ENCODE measurements at places on chromosomes 12 and 14. TPM values are rescaled to one million over a fixed set of nuclear protein-coding genes. Genes with fewer than 3 reads are reported as not detected.

Gene HOXC10
- 9.2 TPM for total RNA-seq

DNA sequence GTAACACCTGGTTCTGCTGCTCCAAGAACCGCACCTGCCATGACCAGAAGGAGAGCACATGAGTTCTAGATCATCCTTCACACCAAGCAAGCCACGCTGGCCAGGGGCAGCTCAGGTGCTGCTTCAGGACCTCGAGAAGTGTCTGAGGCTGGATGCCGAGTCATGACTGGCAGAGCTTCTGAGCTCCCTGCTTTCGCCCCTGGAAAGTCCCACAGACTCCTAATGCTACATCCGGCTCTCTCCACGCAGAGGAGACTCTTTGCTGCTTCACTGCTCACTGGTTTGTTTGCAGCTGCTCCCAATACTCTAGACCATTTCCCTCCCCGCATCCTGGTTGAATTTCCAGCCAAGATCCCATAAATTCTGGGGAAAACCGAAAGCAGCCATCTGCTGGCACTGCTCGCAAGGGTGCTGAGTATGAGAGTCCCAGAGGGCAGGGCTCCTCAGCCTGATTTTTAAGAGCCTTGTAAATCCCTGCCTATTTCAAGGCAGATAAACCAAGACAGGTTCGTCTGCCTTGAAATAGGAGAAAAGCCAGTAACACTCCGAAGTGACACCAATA, 1.4 kb downstream of the KRT2 start:
- DNase-seq: no peak

Gene CLEC7A
- 4.7 TPM for total RNA-seq

DNA sequence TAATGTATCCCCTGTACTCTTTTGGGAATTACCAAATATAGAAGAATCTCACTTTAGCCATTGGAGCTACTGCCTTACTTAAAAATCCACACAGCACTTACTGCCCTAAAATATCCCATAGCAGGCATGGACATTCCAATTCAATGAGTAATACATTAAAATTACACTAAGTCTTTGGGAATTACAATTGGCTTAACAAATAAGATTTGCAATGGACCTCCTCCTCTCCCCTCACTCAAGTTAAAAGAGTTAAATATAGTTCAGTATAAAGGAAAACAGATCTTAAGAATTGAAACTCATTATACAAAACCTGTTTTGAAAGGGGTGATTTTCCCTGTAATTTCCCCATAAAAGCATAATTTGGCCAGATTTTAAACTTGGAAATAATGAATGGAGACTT, 477.1 kb downstream of the SLC16A7 start:
- no peak for DNase-seq

GRCh38 chr12:19739195-19739776, 300.0 kb downstream of the AEBP2 start:
- DNase-seq: peak; percentile 55
